HTR-8/SVneo (cell line): ENCODE measurements at places on chromosomes 5 and 9.

GRCh38 chr5:5505815-5506214, 83.3 kb downstream of the ICE1 start:
- DNase-seq, result no peak

GRCh38 chr5:51495672-51496071, 112.4 kb downstream of the ISL1 start:
- peak; percentile 57 for DNase-seq

DNA sequence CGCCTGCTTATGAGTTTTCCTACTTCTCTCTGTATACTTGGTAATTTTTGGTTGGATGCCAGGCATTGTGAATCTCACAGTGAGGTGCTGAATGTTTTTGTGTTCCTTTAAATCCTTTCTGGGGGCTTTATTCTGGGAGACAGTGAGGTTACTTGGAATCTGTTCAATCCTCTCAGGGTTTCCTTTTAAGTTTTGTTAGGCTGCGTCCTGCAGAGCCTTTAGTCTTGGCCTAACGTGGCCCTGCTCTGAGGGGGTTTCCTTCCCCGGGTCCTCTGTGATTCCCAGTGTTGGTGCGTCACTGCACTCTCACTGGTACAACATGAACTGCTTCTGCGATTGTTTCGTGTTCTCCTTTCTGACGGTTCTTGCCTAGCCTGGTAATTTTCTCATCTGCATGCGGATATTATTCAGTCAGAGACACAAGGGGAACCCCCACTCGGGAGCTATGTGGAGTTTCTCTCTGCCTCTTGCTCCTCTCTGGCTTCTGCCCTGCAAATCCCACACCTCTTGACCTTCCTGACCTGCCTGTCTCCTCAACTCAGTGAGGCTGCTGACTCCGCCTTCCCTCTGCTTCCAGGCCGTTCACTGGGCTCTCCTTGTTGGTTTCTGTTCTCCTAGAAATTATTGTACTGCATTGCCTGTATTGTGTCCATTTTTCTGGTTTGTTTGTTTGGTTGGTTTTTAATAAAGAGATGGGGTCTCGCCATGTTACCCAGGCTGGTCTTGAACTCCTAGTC, 128.1 kb downstream of the DAB2IP start:
- DNase-seq, result no peak

DNA sequence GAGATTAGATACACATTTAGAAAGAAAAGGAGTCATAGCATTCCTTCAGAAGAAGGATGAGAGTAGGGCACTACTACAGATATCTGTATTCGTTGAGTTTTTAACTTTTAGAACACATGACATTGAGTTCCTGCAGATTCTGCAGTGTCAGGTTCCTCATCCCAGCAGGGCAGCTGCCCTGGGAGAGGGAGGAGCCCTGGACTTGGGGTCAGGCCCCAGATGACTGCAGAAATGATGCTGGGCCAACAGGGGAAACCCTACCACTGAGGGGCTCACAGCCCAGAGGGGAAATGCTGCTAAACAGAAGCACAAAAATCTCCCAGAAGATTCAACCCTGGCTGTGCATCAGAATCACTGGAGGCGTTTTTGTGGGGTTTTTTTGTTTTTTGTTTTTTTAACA, 68.9 kb upstream of the TAF1L start:
- DNase-seq, result no peak

GRCh38 chr9:125133403-125134329, 9.7 kb downstream of the SCAI start:
- DNase-seq, result no peak

- no peak for DNase-seq
Measured at GRCh38 chr5:159211729-159212174, 2.4 kb upstream of the RNF145 start.

DNA sequence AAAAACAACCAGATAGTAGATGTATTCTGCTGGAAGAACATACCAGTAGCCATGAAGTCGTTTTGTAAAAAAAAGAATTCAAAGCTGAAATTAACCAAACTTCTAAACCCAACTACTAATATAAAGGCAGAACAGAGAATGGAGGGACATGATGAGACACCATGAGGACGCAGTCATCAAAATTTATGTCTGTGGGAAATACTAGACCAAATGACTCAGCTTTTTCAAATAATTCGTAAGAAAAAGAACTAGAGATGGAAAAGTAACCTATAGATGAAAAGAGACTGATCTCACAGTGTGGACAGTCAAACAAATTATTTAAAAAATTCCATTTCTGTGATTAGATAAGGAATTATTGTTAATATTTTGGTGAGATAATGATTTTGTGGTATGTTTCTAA, 10.3 kb downstream of the TTC23L start:
- DNase-seq, result no peak

DNA sequence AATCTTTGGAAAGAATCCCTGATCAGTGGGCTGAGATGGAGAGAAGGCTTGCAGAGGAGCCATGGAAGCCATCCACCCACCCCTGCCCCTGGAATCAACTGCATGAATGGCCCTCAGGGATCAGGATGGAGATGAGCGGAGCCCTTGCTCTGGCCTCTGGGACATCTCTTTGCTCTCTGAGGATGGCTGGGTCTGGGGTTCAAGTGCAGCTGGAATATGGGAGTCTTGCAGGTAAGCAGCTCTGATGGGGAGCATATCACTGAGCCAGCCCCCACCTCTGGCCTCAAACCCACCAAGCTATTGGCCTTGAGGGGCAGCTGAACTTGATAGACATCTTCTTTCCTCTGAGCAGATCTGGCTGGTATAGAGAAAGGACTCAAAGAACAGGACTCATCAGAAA, 76.1 kb downstream of the C5orf15 start:
- no peak for DNase-seq

GRCh38 chr5:149724884-149725283, 5.2 kb upstream of the PPARGC1B start:
- DNase-seq, result no peak

GRCh38 chr5:149490599-149491485, 60.4 kb downstream of the CSNK1A1 start:
- no peak for DNase-seq

GRCh38 chr9:130608554-130609134, 29.3 kb downstream of the FUBP3 start:
- DNase-seq, result no peak

DNA sequence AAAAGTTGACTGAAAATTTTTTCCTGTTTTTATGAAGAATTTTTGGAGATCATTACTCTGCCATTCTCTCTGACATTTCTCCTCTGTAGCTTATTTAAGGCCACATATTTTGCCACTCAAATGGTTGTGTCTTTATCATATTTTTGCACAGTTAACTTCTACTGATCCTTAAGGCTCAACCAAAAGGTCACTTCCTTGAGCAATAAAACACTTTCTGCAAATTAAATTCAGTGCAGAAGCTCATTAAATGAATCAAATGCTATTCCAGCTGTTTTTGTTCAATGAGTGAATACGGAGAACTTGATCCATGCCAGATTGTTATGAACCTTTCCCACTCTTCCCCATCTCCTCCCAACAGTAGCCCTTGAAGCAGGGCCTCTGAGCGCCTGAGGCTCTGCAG, 93.8 kb upstream of the EPB41L4A start:
- DNase-seq, result no peak

DNA sequence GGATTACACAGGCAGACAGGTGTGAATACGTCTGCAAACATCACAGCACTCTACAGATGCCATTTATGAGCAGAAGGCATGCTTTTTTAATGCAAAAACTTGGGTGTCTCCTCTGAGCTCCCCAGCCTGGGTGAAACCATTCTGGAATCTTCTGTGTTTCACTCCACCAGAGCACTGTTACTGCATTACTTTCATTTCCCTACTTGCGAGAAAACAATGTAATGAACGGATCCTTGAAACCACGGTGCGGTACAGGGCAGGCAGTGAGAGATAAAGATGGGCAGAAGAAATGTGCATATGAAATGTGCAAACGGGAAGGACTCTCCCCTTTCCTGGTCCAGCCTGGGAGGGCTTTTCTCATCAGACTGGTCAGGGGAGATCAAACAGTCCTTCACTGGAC, 584.3 kb upstream of the KLF4 start:
- no peak for DNase-seq

- DNase-seq, result no peak
Measured at GRCh38 chr5:33146881-33147280, 293.9 kb upstream of the TARS1 start.

DNA sequence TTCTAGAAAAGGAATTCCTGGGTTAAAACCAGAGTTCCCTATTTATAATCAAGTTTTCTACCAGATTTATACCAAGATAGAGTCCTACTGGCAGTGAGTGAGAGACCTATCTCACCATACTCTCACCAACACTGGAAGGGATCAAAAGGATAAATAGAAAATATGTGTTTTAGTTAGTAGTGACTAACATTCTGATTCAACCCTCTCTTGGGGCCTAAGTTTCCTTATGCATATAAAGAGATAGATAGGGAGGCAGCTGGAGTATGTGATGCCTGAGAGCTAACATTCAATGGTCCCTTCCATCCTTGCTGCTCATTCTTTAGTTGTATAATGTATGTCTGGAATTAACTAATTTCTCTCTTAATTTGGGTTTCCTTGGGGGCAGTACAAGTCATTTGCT, 32.0 kb downstream of the CKMT2 start:
- no peak for DNase-seq

DNA sequence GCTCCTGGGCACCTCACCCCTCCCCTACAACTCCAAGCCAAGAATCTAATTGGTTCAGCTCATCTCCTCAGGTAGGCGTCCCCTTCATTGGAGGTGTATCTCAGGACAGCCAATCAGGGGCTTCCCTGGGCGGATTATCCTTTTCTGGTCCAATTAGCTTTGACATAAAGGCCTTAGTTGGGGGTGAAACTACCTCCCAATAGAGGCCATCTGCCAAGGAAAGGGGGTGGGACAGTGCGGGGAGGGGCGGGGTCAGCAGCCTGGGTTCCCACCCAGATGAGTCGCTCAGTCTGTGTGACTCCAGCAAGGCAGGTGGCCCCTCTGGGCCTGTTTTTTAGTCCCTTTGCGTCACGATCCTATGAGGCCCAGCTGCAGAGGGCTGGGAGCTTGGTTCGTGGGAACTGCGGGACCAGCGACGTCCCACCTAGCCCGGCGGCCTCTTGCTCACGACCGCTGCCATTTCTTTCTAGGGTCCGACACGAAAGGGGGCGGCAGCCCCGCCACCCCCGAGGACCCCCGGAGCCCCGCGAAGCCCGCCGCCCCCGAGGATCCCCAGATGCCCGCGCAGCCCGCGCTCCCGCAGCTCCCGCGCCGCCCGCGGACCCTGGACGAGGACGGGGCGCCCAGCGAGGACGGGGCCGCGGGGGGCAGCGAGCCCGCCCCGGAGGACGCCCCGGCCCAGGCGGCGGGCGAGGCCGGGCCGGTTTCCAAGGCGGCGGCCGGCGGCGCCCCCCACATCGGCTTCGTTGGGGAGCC, 8.9 kb downstream of the PRRT1B start:
- no peak for DNase-seq

DNA sequence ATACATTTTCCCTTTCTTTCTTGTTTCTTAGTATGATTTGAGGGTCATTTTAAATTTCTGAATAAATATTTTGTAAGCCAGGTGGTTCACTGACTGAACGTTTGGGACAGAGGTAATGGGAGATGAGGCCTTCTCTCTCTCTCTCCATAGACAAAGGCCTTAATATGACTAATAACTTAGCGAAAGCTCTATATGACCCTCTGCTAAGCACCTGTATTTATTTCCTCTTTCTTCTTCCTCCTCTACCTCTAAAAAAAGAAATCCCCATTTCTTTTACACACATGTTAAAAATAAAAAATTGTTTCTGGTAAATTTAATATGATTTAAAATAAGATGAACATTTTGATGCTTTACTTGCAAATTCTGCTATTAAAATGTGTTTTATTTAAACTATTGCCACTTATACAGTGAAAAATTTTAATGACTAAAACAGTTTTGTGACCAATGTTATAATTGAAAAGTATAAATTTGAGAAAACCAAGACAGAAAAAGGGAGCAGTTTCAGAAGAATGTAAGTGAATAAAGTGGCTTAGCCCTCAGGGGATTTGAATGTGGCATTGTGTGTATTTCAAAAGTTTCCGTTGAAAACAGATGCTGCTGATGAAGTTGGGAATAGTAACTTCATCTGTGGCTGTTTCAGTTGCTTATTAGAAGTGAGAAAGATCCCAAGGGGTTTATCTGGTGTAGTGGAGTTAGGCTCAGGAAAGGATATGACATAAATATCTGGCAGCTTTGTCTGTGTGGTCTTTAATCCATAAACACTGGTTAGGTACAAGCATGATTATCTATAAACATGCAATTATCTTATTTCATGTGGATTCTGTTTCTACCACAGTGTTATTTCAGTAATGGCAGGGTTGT, 128.6 kb upstream of the GRHPR start:
- no peak for DNase-seq
